ENCODE measurements at places on chromosomes 1 and 21.

GRCh38 chr1:170765712-170766330 lies 101.9 kb downstream of the PRRX1 start:
- DNase-seq: no peak

GRCh38 chr1:171127501-171127900 lies 36.8 kb downstream of the FMO3 start:
- DNase-seq: no peak

GRCh38 chr1:44947063-44947773 lies 39.2 kb downstream of the EIF2B3 start:
- DNase-seq: no peak

- no peak for DNase-seq
Measured at GRCh38 chr1:119773711-119774241, 5.1 kb upstream of the HMGCS2 start.

GRCh38 chr1:9882945-9883303 lies 27.1 kb downstream of the CTNNBIP1 start:
- no peak for DNase-seq

GRCh38 chr1:165152109-165152508 lies 204.4 kb downstream of the LMX1A start:
- DNase-seq: no peak

- DNase-seq: peak; percentile 62
Measured at GRCh38 chr1:228487336-228488124, at the start of gene RNF187. Gene RNF187 (plus strand): TSS chr1:228487382.

- no peak for DNase-seq
Measured at GRCh38 chr1:228717081-228717480, 18.2 kb upstream of the RHOU start.

- DNase-seq: no peak
Measured at GRCh38 chr1:101365878-101366277, 129.1 kb downstream of the S1PR1 start.

GRCh38 chr1:160628799-160629263 lies 18.0 kb downstream of the SLAMF1 start:
- no peak for DNase-seq

DNA sequence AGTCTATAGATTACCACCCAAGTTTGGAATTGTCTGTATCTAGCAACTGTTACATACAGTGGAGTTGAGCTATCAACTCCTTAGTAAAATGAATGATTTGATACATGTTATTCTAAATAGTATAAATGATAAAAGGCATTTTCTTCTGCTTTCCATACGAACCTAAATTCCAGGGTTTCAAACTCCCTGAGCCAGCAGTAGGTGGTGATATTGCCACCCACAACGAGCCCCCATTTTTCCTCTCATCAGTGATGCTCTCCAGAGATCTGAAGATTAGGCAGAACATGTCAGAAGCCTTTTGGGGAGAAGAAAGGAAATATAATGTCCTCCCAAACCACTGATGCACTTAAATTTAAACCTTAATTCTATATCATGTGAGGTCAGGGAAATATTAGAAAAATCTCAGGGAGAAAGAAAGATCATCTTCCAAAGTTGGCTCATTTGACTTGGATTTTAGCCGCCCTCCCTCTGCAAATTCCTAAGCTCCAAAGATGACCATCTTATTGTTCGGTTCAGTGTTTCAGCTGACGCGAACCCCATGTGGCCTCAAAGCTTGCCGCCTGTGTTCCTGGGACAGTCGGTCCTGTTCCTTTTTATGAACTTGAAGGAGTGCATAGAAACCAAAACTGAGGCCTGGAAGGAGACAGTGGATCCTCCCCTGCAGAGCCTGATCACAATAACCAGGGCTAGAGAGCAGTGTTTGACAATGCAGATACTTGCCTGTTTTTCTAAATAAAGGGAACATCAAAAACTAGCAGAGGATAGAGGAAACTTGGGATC lies 2.3 kb downstream of the EVA1C start:
- DNase-seq: no peak

DNA sequence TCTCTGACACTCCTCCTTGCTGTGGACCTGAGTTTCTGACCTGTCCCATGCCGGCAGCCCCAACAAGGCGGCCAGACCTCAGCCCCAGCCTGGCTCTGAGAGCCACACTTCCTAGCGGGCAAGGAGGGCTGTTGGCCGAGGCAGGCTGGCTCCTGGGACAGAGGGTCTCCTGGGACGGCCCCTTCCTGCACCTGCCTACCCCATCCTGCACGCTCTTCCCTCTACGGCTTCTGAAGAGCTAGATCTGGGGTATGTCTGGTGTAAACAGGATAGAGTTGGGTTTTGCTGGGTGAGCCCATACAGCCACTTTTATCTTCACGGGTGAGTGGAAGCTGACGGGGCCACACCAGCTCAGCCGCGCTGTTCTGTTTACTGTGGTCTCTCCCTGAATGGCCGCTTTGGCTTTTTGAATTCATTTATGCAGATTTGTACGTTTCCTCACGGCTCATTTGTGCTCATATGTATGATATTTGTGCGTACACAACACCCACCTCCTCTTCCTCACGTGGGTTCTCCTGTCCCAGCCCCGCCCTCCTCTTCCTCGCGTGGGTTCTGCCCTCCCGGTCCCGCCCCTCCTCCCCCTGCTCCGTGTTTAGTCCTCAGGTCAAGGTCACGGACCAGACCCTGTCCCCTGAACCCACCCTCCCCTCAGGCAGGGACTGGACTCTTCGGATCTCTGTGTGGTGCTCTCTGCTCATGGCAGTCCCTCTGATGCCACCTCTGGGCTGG lies 34.7 kb upstream of the POFUT2 start:
- no peak for DNase-seq

- no peak for DNase-seq
Measured at GRCh38 chr1:23007106-23007505, 8.5 kb downstream of the TEX46 start.

DNA sequence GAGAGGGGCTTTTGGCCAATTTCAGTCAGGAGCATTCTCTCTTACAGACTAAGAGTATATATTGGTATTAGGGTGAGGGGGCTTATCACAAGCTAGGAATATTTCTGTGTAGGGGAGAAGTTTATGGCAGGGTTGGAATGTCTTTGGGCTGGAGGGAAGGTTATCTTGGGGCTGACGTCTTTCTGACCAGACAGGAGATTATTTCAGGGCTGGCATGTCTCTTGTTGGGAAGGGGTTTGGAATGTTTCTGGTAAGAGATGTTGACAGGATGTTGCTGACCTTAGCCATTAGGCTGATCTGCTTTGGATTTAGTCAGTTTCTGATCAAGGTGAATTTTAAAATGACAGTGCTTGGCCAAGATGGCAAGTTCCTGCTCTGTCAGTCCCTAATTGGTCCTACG lies 17.8 kb upstream of the HSD3B1 start:
- DNase-seq: no peak

- no peak for DNase-seq
Measured at GRCh38 chr1:208131621-208132286, 112.4 kb downstream of the PLXNA2 start.

DNA sequence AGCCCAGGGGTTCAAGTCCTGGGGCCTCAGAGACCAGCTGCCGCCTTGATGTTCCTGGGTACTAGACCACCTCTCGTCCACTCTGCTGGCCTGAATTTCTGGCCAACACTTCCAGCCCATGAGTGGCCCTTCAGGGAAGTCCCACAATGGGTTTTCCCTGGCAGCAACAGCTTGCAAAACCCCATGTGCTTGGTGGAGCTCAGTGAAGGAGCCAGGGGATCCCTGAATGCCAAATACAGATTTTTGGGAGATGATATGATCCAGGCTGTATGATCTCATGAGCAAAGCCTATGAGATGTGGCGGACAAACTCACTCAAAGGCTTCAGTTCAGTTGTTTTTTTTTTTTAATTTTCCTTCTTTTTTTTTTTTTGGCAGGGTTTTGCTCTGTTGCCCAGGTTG lies 9.6 kb upstream of the RASSF5 start:
- DNase-seq: no peak

Data from stimulated activated CD8-positive, alpha-beta memory T cell treated with anti-CD3 and anti-CD28 coated beads, Interleukin-4, amount 100 ng/mL, for 4 hours (primary cell).